Activated T-helper 1 cell treated with anti-CD3 and anti-CD28 coated beads, Interleukin-12 subunit alpha, Interleukin-12 subunit beta, Interleukin-2, Interleukin-4 antibody, amounts not matched to agents 30 ng/mL and 10 ng/mL and 1 ng/mL, durations not matched to agents 14 hours and 24 hours and 36 hours (primary cell): ENCODE measurements at places on chromosomes 5 and 9.

GRCh38 chr9:98887918-98888510 is 55.7 kb upstream of the COL15A1 start:
- DNase-seq: no peak

DNA sequence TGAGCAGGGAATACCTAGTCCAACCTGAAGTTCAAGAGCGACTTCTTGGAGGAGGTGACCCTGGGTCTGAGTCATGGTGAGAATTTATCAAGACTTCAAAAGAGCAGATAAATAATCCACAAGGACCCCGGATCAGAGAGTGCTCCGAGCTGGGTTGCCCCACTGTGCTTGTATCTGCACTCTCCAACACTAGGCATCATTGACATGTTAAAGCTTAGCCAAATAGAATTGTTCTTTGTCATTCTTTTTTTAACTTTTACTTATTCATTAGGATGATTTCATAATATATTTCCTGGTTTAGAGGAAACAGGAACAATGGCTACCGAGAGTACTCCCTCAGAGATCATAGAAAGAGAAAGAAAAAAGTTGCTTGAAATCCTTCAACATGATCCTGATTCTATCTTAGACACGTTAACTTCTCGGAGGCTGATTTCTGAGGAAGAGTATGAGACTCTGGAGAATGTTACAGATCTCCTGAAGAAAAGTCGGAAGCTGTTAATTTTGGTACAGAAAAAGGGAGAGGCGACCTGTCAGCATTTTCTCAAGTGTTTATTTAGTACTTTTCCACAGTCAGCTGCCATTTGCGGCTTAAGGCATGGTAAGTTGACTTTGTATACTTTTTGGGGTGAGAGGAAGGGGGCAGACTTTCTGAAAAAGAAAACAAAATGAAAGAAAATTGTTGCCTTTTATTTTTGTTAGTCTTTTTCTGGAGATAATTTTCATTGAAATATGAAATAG is at the start of gene CARD6:
Gene CARD6, plus strand, starts transcription at position 300 of the 738 bp plus-strand sequence. Its CDS starts 16 bp downstream, at position 316.
- DNase-seq: no peak

GRCh38 chr5:37043693-37044092 is 167.1 kb downstream of the NIPBL start:
- DNase-seq: no peak

- DNase-seq: no peak
Observed at GRCh38 chr9:120137186-120137840, 442.7 kb downstream of the CDK5RAP2 start.

GRCh38 chr5:130116462-130116861 is 212.2 kb downstream of the CHSY3 start:
- DNase-seq: no peak

DNA sequence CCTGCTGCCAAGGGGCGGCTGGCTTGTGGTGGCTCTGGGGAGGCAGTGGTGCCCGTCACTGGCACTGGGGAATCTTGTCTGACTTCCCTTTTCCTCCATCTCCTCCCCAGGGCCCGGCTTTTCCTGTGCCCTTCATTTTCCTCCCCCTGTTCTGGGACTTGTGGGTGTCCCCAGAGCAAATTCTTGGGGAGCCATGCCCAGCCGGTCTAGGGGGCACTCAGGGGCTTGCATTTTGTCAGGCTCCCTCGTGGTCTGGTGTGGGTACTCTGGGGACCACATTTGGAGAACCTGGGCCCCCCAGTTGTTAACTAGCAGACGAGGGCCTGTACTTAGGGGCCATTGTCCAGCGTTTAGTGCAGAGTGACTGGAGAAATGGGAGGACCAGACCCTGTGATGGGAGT is 105.2 kb upstream of the IER5L start:
- DNase-seq: no peak

- DNase-seq: no peak
Observed at GRCh38 chr5:107778647-107779046, 107.9 kb upstream of the EFNA5 start.

- DNase-seq: no peak
Observed at GRCh38 chr5:75960129-75960528, 123.1 kb upstream of the SV2C start.

- no peak for DNase-seq
Observed at GRCh38 chr5:60675286-60675685, 24.7 kb downstream of the DEPDC1B start.

DNA sequence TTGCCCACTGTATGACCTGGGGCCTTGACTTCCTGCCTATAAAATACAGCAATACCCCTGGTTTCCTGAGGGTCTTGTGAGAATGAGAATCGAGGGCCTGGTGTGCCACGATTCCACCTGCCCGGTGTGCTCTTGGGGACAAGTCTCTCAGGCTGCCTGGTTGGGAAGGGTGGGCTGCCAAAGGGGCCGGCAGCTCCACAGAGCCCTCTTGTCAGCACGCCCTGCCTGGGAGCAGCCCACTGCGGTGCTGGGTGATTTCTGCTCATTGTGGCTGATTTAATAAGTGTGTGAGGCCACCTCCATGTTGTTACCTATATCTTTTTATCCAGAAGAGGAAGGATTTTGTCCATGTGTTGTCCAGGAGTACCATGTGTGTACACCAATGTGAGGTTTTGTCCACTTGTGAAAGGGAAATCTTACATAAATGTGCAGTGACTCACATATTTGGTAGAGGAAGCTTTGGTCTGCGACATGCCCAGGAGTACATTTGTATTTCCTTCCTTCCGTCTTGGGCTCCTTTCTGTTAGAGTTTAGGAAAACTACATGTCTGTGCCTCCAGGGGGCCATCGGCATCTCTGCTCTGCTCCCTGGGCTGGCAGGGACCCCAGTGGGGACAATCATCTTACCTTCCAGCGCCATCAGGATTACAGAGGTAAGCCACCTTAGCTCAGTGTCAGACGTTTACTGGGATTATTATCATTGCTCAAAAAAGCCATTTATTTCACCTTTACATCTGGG is 108.6 kb downstream of the PHF2 start:
- no peak for DNase-seq

GRCh38 chr5:39598661-39599248 is 174.0 kb upstream of the DAB2 start:
- no peak for DNase-seq

- no peak for DNase-seq
Observed at GRCh38 chr5:139690064-139690802, 42.1 kb downstream of the CXXC5 start.

DNA sequence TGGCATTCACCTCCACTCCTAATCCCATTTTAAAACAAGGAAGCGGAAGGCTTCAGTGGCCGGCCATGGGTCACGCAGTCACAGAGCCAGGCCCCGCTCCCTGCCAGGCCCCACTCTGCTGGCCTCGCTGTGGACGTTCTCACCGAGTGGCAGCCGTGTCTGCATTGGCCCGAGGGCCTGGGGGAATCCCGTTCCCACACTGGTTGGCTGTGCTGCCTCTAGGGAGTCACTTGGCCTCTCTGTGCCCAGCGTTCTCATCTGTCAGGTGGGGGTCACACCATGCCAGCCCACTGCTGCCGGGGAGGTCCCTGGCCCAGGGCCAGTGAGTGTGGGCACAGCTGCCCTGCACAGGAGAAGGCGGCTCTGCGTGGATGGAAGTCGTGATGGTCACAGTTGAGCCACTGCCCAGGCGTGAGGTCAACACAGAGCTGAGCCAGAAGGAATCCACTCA is 13.4 kb upstream of the SLC9A3 start:
- no peak for DNase-seq

GRCh38 chr5:143244000-143244736 is 159.3 kb downstream of the NR3C1 start:
- DNase-seq: no peak

GRCh38 chr9:127698985-127699670 is 7.7 kb upstream of the CFAP157 start:
- peak; percentile 82 for DNase-seq

- no peak for DNase-seq
Observed at GRCh38 chr5:137843676-137844299, 23.9 kb upstream of the MYOT start.

- no peak for DNase-seq
Observed at GRCh38 chr5:38404667-38405276, 146.4 kb downstream of the EGFLAM start.

GRCh38 chr5:14063691-14064090 is 79.5 kb upstream of the TRIO start:
- no peak for DNase-seq
